ENCODE measurements at places on chromosomes 2 and 18.

- no peak for DNase-seq
Observed at GRCh38 chr2:226211439-226211838, 588.2 kb downstream of the IRS1 start.

- DNase-seq: no peak
Observed at GRCh38 chr2:54595999-54596902, 127.2 kb upstream of the EML6 start.

DNA sequence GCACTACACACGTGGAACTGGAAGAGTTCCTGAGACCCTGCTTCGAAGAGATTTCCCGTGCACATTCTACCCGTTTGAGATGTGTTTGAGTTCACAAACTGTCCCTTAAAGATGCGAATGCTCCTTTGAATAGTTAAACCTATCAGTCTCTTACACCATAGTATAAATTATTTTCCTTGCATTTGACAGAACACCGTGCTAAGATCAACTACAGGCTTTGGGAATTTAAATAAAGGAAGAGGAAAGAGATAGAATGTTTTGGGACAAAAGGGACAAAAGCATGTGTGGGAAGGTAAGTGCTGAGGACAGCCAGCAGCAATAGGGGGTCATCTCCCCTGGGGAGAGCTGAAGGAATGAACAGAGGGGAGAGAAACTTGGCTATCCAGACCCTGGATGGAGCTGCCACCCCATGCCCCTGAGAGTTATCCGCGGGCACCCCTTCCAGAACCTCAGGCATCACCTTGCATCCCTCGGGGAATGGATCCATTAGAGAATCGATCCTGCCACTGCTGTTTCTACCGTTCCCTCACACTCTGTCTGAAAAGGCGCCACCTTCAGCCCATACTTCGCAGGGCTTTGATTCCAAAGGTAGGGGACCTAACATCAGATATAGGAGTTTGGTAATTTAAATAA lies 888 bp upstream of the ADCY3 start:
- DNase-seq: peak; percentile 36

GRCh38 chr2:42901076-42901640 lies 108.8 kb upstream of the HAAO start:
- DNase-seq: no peak

DNA sequence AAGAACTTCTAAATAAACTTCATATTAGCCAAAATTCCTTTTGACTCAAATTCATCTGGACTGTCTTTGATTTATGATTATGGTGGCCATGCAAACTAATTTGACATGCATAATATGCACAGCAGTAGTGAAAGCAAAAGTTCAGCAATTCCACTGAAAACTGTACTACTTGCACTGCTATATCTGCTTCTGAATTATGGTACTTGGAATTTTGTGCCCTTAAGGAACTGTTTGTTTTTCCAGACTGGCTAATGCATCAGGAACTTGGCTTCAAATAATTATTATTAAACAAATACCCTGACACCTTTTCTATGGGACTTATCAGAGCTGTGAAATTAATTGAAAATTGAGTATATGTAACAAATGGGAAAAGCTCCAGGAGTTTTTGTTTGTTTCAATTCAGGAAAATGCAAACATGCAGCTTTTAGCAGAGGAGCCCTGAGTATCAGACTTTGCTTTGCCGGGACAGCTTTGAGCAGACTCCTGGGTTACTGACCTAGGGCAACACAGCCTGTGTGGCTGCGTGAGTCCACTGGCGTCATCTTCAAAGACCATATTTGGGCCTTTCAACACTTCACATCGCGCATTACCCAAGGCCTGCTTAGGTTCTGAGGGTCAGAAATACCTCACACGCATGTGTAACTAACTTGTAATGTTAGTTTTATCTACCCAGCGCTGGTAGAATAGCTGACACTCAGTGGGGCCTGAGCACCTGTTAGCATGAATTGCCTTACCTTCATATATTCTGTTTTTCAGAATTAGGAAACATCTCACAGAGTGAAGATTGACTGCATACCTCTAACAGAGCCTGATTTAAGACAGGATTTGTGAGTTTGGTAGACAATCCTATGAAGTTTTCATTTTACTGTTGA lies 35.4 kb downstream of the CFAP221 start:
- DNase-seq: no peak

DNA sequence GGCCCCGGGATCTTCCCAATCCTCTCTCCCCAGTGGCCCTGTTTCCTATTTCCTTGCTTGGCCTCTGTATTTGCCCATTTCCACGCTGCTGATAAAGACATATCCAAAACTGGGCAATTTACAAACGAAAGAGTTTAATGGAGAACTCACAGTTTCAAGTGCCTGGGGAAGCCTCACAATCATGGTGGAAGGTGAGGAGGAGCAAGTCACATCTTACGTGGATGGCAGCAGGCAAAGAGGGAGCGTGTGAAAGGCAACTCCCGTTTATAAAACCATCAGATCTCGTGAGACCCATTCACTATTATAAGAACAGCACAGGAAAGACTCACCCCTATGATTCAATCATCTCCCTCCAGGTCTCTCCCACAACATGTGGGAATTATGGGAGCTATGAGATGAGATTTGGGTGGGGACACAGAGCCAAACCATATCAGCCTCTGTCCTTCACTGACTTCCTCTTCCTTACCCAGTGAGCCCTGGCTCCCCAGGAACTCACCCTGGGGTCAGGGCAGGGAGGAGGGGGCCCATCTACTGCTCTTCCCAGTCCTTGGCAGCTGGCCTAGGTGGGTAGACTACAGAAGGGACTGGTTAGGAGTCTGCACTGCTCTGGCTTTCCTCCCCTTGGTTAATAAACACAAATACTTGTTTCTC lies 105.8 kb upstream of the MYCN start:
- no peak for DNase-seq

GRCh38 chr18:35635170-35635569 lies 53.6 kb downstream of the GALNT1 start:
- DNase-seq: no peak

- DNase-seq: no peak
Observed at GRCh38 chr2:216878072-216878471, 18.2 kb upstream of the TNP1 start.

GRCh38 chr2:137021763-137022162 lies 256.4 kb downstream of the THSD7B start:
- no peak for DNase-seq

Measured in activated CD4-positive, alpha-beta T cell treated with anti-CD3 and anti-CD28 coated beads, Interleukin-2, Interleukin-4, amounts not matched to agents 100 ng/mL and 50 ng/mL, durations not matched to agents 16 hours and 8 hours (primary cell).